ENCODE measurements at places on chromosomes 4 and X.

DNA sequence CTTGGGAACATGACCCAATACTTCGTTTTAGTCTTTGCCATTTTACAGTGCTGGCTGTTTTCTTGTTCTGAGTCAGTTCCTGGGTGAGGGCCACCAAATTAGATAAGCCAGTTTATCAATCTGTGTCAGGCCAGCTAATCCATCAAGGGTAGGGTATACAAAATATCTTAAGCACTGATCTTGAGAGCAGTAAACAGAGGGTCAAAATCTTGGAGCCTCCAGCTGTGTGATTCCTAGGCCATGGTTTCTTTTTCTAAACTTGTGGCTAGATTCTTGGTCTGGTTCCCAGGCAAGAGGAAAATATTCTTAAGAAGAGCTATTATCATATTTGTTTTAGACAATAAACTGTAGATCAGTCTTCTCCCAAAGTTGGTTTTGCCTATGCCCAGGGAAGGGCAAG lies 1396.6 kb upstream of the PABPC4L start:
- no peak for DNase-seq

- peak; percentile 11 for DNase-seq
Observed at GRCh38 chrX:133670383-133670782, 255.1 kb upstream of the GPC4 start.

- no peak for DNase-seq
Observed at GRCh38 chr4:10111067-10111801, 5.4 kb downstream of the WDR1 start.

DNA sequence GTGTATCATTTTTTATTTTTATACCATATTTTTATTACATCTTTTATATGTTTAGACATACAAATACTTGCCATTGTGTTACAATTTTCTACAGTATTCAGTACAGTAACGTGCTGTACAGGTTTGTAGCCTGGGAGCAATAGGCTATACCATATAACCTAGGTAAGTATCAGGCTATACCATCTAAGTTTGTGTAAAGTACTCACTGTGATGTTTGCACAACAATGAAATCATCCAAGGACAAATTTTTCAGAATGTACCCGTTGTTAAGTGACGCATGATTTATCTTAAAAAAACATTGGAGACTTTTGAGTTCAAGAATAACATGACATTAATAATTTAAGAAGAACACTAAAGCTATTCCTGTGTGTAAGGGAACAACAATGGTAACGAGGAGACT lies 96.0 kb upstream of the LEF1 start:
- DNase-seq = no peak

- no peak for DNase-seq
Observed at GRCh38 chr4:39814403-39815185, 116.7 kb downstream of the UBE2K start.

DNA sequence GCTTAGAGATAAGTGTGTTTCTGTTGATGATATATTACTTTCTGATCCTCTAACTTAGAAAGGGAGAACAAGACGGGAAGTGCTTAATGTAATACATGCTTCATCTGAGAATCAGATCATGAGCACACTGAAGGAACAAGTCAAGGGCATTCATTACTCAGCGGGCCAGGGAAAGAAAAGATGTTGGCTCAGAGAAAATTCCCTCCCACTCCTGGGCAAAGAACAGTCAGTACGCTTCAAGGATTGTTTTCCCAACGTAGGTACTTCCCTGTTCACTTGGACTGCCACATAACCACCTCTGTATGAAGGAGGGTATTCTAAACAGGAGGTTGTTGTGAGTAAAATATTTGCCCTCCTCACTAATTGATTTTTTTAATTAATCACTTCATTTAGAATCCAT lies 374.5 kb upstream of the FMR1 start:
- no peak for DNase-seq
